Caco-2 (cell line): ENCODE measurements at places on chromosomes 6 and 20.
A peak's percentile ranks its signal among the peaks of the same experiment; 100 is the strongest.

DNA sequence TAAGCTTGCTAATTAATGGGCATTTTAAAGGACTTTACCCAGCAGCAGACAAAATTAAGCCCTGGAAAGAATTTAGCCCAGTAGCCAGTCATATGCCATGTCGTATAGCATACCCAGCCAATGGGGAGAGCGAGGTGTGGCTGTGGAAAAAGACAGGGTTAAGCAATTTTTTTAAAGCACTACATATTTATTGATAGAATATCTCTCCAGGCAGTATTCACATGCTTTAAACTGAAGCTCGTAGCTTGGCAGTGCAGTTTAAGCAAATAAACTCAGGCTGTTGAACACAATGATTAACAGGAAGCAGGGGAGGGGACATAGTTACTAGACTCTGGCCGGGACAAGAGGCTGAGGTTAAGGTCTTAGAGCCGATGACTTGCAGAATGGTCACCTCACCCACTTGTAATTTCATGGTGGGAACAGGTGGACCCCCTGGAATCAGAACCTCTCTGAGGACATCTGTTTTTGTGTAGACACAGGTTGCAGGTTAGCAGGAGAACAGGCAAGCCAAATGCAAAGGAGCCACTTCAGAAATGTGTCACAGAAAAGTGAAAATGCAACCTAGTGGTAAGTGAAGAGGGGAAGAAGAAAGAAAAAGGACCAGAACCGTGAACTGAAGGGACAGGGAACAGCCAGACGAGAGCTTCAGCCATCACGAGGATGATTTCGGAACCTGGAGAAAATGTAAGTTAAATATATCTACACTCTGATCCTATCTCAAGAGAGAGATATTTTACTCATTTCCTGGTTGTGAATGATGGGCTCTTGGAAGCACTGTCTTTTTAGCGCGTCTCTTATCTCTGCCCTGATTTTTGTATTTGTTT, 7.2 kb downstream of the GCNT2 start:
- DNase-seq, result peak; percentile 63

DNA sequence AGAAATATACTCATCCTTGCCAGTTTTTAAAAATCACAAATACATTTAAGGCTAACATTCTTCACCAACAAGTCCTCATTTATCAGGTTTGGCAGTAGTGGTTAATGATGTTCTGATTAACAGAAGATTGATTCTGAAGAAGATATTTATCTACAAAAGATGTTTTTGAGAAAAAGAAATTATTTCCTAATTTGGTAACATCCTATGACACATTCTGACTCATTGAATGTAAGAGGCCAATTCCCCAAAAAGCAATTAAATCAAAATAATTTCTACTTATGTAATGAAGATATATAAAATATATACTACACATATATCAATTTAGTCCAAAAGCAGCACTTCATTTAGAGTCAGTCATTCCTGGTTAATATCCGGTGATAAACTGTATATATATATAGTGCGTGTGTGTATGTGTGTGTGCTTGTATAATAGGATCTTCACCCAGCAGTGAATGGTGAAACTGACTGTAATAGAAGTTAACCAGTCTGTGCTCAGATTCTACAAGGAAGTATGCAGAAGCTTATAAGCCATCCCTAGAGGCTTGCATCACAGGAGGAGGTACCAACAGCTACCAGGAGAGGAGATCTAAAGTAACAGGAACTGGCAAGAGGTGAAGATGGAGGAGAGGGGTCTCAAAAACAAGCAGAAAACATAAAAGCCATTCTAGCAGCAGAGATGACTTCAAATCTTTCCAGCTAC, 82.9 kb upstream of the MARCKS start:
- DNase-seq, result peak; percentile 13

GRCh38 chr20:49483696-49484123, 1.2 kb upstream of the KCNB1 start:
- no peak for DNase-seq

DNA sequence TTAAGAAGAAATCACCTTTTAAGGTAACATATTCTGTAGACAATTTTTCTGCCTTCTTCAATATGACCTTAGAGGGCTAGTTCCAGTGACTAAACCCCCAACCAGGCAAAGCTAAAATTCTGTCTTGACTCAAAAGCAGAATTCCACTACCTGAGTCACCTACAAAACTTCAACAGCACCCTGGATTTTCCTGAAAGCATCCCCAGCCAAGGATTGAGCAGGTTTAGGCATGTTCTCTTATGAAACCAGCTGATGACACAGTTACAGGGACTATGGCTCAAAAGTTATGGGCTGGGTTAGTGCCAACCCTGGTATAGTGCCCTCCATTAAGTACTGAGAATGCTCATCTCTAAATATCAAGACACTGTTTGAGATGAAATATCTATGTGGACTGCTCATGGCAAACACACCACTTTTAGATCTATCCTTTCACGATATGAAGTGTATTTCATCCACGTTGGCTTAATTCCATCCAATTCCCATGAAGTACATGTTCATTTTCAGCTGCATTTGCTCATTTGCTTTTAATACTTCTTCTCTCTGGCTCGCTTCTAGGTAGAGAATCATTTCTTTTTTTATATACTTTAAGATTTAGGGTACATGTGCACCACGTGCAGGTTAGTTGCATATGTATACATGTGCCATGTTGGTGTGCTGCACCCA, 53.6 kb upstream of the TNFAIP3 start:
- DNase-seq, result no peak

- DNase-seq, result no peak
These were observed 87.5 kb upstream of the TOP1 start for GRCh38 chr20:40941133-40941610.

DNA sequence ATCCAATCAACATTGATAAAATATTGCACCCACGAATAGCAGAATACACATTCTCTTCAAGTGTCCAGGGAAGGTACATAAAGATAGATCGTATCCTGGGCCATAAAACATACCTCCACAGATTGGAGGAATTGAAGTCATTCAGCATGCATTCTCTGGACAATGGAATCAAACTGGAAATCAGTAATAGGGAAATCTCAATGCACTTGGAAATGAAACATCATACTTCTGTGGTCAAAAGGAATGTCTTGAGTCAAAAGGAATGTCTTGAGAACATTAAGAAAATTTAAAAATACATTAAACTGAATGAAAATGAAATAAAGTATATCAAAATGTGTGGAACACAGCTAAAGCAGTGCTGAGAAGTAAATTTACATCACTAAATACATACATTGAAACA, 138.8 kb downstream of the TFAP2A start:
- DNase-seq, result no peak

- DNase-seq, result peak; percentile 96
These were observed at the start of gene SNAI1 for GRCh38 chr20:49982346-49983122. SNAI1 (plus strand) TSS chr20:49982980; CDS start chr20:49983060, 80 bp downstream.

GRCh38 chr6:41424370-41425058, 89.1 kb downstream of the NCR2 start:
- peak; percentile 88 for DNase-seq

DNA sequence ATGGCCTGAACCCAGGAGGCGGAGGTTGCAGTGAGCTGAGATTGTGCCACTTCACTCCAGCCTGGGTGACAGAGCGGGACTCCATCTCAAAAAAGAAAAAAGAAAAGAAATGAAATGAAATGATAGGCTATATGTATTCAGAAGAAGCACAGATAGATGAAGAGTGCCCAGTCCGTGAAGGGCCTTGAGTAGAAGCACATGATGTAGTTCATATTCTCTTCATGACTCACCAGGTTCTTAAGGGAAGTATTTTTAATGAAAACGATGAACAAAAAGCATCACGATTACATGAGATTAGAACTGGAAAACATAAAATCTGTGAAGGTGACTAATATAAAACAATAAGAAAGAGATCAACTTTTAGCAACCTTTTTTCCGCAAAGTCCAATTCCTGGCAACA, 29.8 kb downstream of the TPD52L1 start:
- no peak for DNase-seq

GRCh38 chr6:100469101-100469859, 4.6 kb upstream of the SIM1 start:
- DNase-seq, result no peak

DNA sequence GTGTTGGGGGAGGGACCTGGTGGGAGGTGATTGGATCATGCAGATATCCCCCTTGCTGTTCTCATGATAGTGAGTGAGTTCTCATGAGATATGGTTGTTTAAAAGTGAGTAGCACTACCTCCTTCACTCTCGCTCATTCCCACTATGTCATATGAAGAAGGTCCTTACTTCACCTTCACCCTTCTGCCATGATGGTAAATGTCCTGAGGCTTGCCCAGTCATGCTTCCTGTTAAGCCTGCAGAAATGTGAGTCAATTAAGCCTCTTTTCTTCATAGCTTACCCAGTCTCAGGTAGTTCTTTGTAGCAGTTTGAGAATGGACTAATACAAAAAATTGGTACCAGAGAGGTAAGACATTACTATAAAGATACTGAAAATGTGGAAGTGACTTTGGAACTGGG, 425.9 kb downstream of the HTR1B start:
- DNase-seq, result no peak

- DNase-seq, result no peak
These were observed 23.9 kb upstream of the PRL start for GRCh38 chr6:22320750-22321149.

DNA sequence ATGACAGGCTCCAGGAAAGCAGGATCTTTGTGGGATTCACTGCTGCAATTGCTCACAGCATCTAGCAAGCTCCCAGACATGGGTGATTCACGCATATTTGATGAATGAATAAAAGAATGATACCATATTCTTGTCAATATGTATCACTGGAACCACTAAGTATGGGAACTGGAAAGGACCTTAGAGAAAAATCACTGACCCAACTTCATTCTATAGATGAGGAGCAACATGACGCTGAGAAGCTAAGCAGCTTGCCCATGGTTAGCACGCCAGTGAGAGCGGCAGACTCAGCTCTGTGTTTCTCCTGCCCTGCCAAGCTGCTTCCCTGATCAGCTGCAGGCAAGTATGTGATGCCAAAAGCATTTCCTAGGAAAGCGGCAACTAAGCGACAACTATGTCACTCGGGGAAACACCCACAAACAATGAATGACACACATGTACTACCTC, 66.8 kb downstream of the PPP1R3G start:
- no peak for DNase-seq

GRCh38 chr6:20302702-20303251, 90.5 kb upstream of the MBOAT1 start:
- no peak for DNase-seq

- no peak for DNase-seq
These were observed 18.7 kb downstream of the UQCC2 start for GRCh38 chr6:33692760-33693158.
